ENCODE measurements at places on chromosomes 5 and 9.

DNA sequence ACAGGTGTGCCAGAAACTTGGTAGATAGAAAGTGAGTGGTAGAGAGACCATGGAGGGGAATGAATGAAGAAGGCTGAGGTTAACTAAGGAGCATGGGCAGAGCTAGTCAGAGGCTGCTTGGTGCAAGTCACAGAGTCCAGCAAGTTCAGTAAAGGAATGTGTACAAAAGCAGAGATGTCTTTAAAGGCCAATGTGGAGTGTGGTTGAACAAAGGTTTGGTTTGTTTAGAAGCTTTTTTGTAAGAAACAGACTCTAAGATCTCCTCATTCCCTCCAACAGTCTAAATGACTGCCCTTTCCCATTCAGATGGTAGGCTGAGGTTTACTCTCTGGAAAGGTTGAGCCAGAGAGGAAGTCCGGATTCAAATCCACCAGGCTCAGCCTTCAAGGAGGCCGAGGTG, 84.2 kb downstream of the TNC start:
- no peak for DNase-seq

- no peak for DNase-seq
These were observed 189.5 kb downstream of the SLCO4C1 start for GRCh38 chr5:102106599-102106998.

DNA sequence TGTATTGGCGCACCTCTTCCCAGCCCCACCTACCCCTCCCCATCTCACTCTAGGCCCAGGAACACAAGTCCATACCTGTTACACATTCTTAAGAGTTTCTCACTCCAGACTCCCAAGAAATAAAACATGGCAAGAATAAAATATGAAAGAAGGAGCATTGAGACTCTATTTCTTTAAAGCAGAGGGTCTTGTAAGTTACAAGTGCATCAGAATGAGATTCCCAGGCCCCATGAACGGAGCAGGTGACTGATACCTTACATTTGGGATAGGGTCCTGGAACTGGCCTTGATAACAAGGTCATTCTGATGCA, 5.7 kb downstream of the EGR1 start:
- DNase-seq = no peak

DNA sequence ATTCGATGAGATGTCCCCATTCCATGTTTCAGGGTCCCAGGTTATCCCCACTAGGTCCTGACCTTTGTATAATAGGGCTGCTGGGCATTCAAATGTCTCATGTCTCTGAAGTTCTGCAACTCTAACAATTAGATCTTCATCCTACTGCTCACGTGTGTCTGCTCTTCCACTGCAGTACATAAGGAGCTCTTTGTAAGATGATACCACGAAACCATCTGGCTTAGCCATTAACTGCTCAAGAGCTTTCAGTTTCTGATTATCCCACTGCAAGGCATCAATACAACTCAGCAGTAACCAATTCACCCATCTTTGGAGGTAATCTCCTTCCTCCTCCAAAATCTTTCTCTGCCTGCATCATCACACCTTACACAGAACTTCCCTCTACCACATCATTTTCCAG, 49.9 kb upstream of the PPP2CA start:
- no peak for DNase-seq

GRCh38 chr9:86751207-86751606, 196.1 kb downstream of the GAS1 start:
- DNase-seq = peak; percentile 66

DNA sequence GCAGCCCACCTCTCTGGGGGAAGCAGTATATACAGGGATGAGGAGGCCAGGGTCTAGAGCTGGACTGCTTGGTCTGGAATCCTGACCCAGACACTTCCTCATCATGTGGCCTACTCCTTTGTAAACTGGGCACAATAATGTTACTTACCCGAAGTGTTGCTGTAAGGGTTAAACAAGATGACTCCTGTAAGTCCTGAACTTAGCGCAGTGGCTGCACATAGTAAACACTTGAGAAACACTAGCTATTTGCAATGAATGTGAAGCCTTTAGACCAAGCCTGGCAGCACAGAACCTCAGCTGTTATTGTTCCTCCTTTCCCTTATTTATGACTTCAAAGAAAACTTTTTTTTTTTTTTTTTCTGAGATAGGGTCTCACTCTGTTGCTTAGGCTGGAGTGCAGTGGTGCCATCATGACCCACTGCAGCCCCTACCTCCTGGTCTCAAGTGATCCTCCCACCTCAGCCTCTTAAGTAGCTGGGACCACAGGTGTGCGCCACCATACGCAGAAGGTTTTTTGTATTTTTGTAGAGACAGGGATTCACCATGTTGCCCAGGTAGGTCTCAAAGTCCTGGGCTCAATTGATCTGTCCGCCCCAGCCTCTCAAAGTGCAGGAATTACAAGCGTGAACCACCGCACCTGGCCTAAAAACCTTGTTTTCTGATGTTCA, 96.2 kb upstream of the IL6ST start:
- DNase-seq = no peak

DNA sequence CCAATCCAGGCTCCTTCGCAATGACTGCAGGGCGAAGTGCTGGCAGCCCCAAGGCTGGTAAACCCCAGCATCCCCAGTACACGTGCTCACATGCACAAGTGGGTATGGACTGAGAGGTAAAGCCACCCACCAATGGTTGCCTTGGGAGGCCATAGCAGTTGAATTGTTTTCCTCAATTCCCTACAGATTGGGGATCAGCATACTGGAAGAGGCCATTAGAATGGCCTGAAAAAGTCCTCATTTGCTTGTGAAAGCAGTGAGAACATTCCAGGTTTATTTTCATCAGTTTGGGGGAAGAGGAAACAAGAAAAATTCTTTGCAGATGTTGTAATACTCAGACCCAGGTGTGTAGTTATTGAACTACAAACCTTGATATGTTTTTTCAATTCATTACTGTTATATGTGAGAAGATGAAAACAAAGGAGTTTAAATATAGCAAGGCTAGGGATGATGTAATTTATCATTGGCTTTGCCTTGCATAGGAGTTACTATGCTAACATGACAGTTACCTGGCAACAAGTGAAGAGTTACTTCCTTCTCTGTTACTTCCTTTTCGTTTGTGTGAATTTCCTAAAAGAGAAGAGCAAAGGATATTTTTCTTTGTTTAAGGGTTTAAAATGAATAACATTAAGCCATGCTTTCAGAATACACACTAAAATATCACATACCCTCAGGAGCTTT, 36.4 kb downstream of the MTMR12 start:
- peak; percentile 51 for DNase-seq

DNA sequence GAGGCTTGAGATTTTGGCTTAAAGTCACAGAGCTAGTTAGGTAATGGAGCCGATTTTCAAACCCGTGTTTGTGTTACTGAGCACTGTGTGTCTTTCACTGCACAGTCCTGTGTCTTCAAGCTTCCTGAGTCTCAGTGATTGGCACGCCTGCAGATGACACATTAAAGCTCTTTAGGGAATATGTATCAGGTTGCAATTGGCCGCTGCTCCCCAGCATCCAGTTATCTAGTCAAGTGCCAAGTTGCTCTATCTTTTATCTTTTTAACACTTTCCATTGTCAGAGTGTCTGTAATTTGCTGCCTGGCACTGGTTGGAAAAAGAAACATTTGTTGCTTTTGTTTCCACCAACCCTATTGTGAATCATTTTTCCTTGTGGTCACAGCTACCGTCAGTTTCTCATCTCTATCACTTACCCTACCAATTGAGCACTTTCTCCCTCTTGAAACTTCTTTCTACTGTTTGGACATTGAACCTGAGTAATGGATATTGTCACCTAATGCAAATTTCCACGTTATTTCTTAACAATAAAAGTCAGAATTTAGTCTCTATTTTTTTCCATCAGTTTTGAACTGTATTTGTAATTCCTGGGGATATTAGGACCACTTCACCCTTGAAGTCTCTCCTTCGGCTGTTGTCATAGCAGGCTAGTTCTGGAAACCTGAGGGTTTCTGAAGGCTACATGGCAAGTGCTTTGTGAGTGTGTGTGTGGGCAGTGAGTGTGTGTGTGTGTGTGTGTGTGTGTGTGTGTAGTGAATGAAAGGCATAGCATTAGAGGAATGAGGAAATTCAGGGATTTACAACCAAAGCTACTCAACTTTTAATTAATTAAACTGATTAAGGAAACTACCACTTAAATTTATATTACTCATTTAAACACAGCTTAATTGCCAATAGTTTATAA, 274.3 kb downstream of the ISL1 start:
- DNase-seq = peak; percentile 1

- peak; percentile 8 for DNase-seq
These were observed at the start of gene CCDC180 for GRCh38 chr9:97307500-97308163. TSS of gene CCDC180 (plus strand) at chr9:97307659. CDS start at chr9:97308064, 405 bp downstream.

DNA sequence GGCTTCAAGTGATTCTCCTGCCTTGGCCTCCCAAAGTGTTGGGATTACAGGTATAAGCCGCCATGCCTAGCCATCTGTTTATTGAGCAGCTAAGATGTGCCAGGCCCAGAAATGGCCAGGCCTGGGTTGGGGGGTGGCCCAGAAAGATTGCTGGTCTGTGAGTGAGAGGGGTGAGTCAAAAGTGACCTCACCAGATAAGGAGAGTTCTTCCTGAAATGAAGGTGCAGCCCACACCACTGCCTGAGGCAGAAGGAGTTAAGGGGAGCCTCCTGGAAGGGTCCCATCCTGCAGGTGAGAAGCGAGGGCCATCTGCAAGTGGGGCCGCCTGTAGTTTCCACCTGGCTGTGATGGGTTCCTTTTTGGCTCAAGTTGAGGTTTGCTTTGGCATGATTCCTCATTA, 96.9 kb upstream of the KLF4 start:
- DNase-seq = no peak

- no peak for DNase-seq
These were observed 46.2 kb downstream of the F2RL2 start for GRCh38 chr5:76576996-76577395.

DNA sequence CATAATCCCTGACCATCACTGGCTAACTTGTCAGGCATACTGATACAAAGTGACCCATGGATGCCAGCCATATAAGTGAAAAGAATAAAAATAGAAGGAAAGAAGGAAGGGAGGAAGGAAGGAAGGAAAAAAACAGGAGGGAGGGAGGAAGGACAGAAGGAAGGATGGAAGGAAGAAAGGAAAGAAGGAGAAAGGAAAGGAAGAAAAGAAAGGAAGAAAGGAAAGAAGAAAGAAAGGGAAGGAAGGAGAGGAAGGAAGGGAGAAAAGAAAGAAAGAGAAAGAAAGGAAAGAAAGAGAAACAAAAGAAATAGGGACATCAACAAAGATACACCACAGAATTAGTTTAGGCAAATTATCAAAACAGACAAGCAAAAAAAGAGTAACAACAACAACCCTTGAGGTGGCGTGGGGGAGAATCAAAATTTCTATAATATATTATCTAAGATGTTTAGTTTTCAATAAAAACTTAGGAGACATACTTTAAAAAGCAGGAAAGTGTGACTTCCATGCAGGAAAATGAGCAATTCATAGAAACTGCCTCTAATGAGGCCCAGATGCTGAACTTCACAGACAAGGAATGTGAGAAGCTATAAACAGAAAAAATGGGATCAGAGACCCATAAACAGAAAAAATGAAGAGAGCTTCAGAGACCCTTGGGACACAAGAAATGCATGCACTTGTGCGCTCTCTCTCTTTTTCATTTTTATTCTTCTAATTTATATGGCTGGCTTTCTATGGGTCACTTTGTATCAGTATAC, 96.1 kb upstream of the NFIL3 start:
- DNase-seq = no peak

- no peak for DNase-seq
These were observed 4.4 kb downstream of the TMOD1 start for GRCh38 chr9:97505845-97506244.
